ENCODE measurements at places on chromosomes 5 and 9. TPM values are rescaled to one million over a fixed set of nuclear protein-coding genes. Genes with fewer than 3 reads are reported as not detected.

Gene DRD1
- not detected for total RNA-seq

Gene ANKRD18A
- total RNA-seq: 4.9 TPM

Gene HNRNPH1
- 626 TPM for total RNA-seq

DNA sequence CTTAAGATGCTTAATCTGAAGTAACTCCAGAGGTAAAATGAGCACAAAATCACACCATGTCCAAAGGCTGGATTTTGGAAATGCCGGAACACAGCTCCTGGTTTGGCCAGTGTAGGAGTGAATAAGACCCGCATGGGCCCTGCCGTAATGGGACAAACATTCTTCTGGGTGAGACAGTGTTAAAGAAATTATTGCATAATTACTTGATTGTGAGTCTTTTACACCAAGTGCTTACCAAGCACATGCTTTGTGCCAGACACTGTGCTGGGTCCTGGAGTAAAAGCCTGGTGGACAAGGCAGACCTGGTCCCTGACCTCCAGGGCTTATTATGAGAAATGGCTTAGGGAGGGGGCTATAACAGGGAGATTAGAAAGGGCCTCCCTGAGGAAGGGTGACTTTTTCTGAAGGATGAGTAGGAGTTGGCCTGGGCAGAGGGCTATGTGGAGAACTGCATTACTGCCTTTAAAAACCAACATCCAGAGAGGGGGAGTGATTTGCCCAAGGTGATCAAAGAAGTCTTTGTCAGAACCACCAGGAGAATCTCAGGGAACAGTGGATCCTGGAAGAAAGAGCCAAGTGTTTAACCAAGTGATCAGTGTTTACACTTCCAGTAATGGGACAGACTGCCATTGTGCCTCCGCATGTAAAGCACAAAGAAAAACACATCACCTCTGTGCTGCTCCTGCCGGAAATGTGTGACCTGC, 3.5 kb downstream of the PDE6A start:
- no peak for DNase-seq

- no peak for DNase-seq
Observed at GRCh38 chr5:57360871-57361270, 121.7 kb downstream of the ACTBL2 start.

DNA sequence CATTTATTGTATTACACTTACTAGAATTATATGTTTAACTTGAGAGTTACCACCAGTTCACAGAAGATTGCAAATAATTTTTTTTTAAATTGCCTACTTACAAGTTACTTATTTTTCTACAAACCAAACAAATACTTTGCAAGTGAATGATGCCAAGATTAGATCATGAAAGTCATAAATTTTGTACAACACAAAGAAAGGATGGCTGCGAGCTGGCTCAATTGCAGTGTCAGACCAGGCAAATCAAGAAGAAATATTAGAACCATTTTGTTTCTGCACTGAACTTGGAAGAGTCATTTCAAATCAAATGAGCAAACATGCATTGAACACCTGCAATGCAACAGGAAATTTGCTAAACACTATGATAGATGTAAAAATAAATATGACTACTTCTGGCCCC, 97.3 kb downstream of the PLCXD3 start:
- no peak for DNase-seq

DNA sequence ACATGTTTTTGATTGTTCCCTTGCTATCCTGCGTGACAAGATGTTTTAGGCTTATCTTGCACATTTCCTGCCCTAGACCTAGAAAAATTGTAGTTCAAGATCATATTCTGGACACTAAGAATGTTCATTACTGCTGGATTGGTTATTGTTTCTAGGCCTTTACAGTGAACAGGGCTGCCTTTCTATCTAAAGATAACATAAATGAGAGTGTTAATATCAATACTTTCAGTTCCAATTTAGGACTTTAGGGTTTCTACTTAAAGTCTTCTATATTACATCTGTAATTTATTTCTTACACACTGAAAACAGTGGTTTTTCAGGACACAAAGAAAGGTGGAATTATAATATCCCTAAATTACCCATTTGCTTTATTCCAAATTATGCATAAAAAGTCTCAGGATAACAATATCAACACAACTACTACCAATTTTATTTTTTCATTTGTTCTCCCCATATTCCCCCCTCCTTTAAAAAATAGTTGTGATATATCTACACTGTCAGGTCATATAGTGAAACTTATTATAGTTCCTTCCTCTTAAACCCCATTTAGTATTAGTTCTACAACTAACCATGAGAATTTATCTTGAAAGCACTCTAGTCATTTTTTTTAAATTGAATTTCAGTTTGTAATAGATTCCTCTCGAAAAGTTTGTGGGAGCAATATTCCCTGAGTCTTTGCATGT, 293.9 kb upstream of the RIOK2 start:
- no peak for DNase-seq

GRCh38 chr9:87795178-87795577, 69.3 kb downstream of the CTSL start:
- no peak for DNase-seq

Measured in PC-9 (cell line).